ENCODE measurements at places on chromosomes 12 and 14.

DNA sequence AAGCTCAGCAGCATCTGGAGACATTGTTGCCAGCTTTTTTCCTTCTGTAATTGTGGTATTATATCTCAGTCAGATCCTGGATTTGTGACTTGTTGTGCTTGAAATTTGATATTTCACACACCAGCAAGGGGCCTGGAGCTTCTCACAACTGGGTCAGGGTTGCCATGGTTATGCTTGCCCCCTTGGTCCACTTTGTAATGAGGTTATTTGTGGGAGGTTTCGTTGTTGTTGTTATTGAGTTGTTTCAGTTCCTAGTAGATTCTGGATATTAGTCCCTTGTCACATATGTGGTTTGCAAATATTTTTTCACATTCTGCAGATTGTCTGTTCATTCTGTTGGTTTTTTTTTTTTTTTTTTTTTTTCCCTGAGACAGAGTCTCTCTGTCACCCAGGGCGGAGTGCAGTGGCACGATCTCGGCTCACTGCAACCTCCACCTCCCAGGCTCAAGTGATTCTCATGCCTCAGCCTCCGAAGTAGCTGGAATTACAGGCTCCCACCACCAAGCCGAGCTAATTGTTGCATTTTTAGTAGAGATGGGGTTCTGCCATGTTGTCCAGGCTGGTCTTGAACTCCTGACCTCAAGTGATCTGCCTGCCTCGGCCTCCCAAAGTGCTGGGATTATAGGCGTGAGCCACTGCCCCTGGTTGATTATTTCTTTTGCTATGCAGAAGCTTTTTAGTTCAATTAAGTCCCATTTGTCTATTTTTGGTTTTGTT lies 80.6 kb upstream of the ETV6 start:
- DNase-seq, result no peak

DNA sequence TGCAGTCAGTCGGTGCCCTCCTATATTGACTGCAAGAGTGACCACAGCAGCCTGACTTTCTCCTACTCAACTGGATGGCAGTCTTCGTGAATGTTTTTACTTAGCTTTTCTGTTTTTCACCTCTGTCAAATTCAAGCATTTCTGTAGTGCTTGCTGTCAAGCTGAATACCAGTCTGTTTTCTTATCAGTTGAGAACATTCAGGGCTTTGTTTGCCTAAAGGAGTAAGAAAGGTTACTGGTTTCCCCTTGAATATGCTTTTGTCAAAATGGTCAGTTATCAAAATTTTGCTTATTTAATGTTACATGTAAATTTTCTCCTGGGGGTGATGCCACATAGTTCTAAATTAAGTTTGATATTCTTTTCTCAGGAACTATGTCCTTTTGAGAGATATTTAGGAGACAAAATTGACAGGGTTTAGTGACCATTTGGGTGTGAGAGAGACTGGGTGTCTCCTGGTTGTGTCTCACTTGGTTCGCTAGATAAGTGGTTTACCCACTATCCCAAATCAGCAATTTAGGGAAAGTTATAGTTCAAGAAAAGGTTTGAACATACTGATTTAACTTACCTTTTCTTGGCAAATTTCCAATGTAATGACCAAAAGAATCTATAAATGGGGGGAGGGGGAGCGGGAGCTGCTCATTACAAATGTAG lies 366.3 kb downstream of the TMTC2 start:
- DNase-seq, result no peak

- DNase-seq, result no peak
Measured at GRCh38 chr14:57549765-57550420, 56.2 kb upstream of the CCDC198 start.

DNA sequence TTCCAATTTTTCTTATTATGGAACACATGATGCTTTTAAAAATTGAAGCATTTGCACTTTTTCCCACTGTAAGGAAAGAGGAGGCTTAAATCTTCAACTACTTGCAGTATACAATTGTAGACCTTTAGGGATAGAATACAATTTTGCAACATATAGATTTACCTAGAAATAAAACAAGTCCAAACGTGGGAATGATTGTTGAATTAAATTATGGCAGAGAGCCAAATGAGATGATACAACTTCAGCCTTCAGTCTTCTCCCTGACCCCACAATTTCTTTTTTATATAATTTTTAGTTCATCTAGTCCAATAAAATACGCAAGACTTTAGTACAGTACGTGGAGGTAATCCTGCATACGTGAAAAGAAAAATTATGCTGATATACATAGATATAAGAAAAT lies 666.5 kb downstream of the SLC16A7 start:
- no peak for DNase-seq

DNA sequence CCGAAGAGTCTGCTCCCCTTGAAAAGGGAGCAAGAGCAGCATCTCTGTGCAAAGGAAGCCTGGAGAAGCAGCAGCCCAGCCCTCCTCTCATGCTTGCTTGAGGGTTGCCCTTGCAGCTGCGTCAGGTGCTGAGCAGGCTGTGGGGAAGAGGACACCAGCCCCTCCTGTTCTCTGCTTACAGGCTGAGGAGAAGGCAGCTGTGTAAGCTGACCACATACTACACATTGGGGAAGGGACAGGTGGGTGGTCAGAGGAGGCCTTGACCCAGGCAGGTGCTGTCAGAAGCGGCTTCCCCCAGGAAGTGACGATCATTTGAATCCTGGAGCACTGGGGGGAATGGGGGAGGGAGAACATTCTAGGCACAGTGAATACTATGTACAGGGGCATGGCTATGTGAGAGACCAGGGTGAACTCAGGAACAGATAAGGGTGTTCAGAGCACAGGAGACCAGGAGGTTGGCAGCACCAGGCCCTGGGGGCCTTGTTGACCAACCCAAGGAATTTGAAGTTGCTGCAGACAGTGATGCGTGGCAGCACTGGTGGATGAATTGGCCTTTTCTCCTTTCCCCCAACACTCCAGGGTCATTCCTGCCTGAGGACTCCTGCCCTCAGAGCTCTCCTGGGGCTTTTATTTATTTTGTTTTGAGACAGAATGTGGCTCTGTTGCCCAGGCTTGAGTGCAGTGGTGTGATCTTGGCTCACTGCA lies 2.7 kb upstream of the KLC1 start:
- DNase-seq, result no peak

DNA sequence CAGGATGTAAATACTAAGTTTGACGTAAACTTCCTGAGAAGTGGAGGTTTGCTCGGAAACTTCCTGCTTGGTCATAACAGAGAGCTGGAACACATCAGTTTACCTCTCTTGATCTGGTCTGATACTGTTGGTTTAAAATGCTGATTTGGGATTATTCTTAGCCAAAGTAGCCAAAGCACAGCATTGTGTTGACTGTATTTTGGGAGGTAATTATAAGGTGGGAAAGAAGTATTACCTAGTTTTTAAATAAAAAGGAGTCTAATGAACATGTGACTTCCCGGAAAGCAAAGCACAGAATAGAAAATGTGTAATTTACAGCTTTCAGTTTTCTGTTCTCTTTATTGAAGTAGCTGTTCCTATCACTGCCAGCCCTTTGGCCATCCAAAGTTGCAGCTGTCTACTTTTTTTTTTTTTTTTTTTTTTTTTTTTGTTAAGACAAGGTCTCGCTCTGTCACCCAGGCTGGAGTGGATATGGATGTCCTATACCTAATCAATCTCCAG lies 52.2 kb upstream of the SRP54 start:
- DNase-seq, result no peak

DNA sequence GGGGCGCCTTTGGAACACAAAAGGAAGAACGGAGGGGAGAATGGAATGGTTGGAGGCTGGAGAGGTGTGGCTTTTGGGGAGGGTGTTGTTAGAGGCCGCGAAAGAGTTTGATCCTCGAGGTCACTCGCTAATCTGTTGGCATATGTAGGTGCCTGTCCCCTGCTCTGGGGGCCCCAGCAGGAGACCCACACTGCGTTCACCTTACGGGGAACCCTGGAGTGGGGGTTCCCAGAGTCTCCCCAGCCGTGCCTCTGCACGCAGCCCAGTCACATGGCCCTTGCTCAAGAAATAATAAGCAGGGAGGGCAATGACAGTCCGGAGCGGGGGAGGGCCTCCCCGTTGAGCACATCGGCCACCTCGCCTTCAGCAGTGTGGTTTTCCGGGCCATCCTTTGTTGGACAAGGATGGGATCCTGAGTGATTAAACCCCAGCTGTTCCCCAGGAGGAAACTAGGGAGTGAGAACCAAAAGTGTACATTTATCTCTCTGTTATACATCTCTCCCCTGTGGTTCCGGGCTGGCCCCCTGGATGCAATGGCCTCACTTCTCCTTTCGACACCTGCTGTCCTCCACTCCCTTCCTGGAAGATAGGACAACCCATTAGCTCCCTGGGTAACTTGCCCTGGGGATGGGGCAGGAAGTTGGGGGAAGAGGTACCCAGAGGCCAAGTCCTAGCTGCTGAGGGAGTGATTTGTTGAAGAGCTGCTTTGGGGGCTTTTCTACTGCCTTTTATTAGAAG lies 1.3 kb downstream of the PLEKHG3 start:
- no peak for DNase-seq

DNA sequence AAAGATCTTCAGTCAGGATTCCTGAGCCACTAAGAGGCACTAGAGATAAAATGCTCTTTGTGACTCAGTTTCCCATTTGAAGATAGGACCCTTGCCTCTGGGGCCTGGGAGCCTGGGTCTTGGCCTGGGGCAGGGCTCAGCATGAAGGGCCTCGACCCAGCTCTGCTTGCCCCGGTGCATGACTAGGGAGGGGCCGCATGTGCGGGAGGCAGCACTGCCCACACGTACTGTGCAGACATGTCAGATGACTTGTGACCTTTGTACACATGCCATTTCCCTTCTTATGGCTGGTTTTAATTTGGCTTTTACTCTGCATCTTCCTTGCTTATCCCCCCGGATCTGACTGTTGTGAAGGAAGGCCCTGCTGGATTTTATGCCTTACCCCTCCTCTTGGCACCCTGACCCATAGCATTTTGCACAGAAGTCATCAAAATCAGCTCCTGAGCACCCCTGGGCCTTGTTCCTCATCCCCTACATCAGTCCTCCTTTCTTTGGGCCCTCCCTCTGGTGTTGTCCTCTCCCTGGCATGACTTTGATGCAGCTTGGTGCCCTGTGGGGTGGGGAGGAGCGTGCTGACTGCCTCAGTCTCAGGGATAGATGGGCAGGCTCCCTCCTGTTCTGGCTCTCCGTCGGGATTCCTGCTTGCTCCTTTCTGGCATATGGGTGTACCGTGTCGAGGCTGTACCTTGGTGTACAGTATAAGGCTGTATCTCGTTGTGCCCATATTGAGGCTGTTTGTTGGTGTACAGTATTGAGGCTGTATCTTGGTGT lies 4.4 kb downstream of the CLSTN3 start:
- DNase-seq, result no peak

GRCh38 chr12:94594443-94594825 lies 55.9 kb downstream of the TMCC3 start:
- no peak for DNase-seq

DNA sequence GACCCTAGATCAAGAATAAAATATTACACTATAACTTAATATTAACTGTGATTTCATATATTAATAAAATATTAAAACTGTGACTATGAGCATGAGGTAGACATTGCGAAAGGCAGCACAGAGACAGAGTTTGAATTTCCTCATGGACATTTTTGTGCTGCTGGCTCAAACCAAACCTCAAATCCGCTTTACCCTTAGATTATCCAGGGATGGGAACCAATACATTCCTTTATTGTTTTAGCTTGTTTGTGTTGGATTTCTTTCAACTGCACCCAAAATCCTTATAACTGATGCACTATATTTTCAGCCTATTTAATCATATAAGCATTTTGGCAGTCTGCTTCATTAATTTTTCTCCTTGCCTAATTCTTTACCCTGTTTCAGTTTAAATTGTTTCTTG lies 436.7 kb downstream of the ATP23 start:
- no peak for DNase-seq

GRCh38 chr12:69994724-69995173 lies 169.7 kb downstream of the MYRFL start:
- no peak for DNase-seq

- no peak for DNase-seq
Measured at GRCh38 chr14:68283378-68284123, 464.0 kb downstream of the RAD51B start.

DNA sequence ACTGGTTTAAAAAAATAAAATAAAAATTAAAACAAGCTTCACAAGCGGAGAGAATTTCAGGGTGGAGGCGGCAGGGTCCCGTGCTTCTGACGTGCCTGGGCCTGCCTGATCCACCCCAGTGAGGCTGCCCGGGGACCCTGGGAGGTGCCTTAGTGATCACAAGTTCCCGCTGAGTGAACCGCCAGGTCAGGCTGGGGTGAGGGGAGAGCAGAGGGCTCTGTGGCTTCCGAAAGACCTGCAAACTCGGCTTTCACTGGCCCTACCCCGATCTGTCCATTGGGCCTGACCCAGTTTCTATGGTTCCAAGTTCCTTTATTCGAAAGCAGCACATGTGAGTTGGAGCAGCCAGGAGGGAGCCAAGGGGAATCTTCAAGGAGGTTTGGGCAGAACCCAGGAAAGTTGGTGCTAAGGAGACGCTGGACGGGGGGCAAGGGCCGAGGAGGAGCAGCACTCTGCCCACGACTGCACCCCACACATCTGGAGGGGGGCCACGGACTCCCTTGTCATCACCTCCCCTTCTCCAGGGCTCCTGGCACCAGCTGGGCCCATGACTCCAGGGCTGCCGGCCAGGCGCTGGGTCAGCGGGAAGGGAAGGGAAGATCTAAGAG lies 12.9 kb downstream of the MMP14 start:
- no peak for DNase-seq

DNA sequence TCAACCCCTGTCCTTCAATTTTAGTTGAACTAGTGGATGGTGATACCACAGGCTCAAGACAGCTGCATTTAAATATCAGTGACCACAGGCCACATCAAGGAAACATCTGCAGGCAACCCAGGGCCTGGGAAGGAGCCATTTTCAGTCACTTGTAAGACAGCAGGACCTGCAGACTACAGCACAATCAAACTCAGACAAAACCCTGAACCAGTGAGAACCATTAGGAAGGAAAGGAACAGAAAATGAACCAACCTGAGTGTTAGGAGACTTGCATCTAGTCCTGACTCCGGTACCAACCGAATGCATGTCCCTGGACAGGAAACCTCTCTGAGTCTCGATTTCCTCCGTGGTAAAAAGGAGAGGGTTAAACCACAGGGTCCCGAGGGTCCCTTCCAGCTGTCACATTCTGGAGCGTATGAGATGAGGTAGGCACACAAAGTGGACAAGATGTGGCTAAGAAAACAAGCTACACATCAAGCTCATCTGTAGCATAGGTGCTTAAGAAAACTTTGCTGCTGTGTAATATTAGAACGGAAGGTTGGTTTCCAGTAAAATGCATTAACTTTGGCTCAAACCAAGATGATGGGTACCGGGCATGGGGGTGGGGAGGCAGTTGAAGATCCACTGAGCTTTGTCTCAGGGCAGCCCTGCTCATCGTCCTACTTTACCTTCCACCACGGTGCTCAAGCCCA lies 1.6 kb upstream of the CDKN1B start:
- no peak for DNase-seq
